ENCODE measurements at places on chromosomes 12 and 14.

DNA sequence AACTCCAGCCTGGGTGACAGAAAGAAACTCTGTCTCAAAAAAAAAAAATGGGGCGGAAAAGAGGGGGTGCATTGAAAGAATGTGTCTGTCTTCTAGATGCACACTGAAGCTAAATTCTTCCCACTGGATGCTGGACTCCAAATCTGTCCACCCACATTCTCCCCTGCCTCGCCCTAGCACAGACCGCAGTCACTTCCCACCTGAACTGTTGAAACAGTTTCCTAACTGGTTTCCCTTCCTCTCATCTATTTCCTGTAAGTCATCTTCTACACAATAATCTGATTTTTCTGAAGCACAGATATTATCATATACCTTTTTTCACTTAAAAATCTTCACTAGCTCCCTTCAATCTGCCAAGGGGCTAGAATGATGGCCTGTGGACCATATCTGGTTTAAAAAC, 1.5 kb upstream of the HCAR1 start:
- DNase-seq = no peak

DNA sequence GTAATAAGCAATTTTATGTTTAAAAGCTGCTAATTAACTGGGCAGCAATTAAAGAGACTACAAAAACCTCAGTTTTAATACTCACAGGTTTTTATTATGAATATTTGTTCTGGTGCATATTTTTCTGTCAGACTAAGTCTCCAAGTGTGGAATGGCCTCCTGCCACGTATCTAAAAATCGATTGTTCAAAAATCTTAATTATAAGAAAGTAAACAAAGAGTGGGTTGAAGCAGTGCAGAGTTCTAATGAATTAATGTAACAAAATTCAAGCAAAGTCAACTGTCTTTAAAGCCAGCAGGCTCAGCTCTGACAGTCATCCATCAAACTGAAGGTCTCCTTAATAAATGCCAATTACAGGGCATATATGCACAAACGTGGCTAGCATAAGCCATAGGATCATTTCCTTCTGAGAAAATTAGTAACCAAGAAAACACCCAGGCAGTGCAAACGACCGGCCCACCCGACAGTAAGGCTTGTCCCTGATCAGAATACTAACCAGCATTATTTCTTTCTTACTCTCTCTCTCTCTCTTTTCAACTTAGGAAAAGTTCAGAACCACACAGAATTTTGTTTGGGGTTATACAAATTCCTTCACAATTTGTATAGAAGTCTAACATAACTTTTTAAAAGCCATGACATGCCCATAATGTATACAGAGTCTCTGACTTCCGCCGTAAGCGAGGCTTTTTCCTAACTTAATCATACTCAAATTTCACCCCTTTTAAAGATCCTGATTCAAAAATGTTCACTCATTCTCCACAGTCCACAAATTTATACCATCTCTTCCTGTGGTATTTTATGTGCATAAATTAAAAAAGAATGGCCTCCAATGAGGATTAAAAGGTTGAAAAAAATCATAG, 83.8 kb downstream of the SLC25A21 start:
- no peak for DNase-seq

- DNase-seq = no peak
Measured at GRCh38 chr12:46210873-46211439, 57.9 kb downstream of the SLC38A1 start.

- no peak for DNase-seq
Measured at GRCh38 chr12:106919910-106920544, 35.7 kb upstream of the TMEM263 start.

- no peak for DNase-seq
Measured at GRCh38 chr14:63282997-63283883, 35.5 kb downstream of the GPHB5 start.

GRCh38 chr14:41634286-41634685, 27.6 kb downstream of the LRFN5 start:
- DNase-seq = no peak

Measured in NCI-H2171 (cell line).